HepG2 (cell line): ENCODE measurements at places on chromosomes 4 and X.

GRCh38 chr4:8181844-8182243 lies 17.2 kb upstream of the SH3TC1 start:
- no peak for DNase-seq

DNA sequence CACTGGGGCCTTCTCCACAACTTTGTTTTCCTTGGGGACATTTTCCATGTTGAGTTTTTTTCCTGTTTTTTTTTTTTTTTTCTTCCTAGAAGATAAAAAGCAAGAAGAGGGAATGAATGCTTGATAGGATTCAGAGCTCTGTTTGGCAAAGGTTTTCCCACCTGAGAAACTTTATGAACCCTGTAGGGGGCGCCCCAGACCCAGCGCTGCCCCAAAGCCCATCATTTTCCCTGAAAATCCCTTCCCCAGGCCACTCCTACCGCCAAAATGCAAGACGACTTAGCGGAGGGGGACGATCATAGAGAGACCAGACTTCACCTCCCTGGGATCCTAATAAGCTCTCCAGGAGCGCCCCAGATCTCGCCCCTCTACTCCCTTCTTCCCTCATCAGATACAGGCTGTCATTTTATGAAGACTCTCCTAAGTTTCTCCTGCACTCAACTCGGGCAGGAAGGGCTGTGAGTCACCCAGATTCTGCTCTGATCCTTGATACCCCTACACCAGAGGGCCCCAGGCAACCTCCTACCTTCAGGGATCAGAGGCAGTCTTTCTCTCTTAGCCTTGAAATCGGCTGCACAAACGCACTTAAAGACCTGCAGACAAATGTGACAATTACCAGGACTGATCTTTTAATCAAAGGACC lies 1.4 kb downstream of the BEX5 start:
- no peak for DNase-seq

DNA sequence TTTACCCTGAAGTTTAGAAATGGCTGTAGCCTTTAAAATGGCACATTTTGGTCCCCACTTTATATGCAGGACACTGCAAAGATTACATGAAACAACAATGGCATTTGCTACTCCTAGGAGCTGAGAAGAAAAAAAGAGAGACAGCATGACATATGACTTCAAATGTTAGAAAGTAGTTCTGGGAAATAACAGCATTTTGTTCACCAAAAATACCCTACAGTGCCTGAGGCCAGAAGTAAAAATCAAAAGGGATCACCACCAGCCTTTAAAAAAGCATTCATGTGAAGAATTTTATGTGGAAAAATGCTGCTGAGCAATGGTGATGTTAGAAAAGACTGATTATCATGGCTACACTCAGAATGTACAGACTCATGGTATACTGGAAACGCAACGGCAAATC lies 110.0 kb downstream of the DTHD1 start:
- no peak for DNase-seq

- DNase-seq: no peak
Measured at GRCh38 chrX:153537526-153538295, 20.3 kb downstream of the ATP2B3 start.

GRCh38 chrX:9958183-9958582 lies 9.0 kb upstream of the CLDN34 start:
- no peak for DNase-seq

DNA sequence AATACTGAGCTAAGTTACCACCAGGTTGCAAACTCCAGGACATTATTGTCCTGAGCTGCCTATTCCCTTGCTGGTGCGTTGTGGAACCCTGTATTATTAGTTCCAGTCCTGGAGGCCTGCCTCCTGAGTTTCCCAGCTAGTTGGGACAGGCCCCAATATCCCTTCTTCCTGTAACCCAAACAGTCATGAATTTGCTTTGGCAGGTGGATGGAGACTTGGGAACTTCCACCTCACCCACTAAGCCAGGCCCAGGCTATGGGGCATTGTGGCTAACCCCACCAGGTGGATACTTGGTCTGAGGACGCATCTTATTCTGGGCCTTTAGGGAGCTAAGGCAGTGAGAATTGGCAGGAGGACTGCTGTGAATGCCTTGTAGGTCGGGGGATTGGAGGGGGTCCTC lies 5.0 kb downstream of the RBM3 start:
- no peak for DNase-seq

DNA sequence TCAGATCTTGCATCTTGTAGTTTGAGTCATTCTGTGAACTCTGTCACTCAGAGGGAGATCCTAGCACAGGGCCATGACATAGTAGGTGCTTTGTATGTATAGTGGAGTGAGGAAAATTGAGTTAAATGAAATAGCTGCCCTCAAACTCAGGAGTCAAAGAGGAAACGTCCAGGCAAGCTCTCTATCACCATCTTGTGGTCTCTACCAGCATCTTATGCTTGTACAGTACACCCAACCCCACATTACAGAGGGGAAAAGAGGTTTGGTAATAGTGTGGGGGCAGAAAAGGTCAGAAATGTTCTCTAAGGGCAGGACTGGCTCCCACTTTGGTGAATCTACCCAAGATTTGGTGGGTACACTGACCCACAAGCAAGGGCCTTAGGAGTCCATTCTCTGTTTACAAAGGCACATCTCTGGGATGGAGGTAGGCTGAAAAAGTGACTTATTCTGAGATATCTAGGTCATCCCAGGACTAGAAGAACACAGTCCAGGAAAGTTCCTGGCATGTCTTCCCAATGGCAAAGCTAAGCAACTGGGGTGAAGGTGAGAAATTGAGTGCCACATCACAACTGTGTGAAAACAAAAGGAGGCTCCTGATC lies 131.8 kb downstream of the OR13H1 start:
- peak; percentile 8 for DNase-seq

DNA sequence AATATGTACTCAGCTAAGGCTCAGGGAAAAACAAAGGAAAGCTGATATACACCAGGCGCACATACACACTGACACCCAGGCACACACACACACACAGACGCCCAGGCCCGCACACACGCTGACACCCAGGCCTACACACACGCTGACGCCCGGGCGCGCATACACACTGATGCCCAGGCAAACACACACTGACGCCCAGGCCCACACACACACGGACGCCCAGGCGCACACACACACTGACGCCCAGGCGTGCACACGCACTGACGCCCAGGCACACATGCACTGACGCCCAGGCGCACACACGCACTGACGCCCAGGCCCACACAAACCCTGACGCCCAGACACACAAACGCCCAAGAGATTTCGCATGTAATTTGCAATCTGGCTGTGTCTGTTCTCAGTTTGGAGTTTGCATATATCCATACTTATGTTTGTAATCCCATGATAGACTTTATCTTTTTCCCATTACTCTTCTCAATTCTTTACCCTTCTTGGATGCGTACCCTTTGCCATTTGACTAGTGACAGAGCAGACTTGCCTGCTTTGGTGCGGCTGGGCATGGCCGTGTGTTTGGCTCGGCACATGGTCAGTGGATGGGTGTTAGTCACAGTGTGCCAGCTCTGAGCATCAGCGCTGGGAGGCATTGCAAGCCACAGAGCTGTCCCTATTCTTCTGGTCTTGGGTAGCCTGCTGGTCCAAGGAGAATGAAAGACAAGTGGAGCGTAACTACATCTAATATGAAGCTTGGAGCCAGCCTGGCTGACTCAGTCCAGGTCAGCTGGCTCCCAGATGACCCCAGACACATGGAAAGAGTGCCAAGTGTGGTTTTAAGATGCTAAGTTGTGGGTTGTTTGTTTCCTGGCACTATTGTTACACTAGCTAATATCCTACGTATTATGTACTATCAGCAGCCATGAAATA lies 632.4 kb upstream of the ZFP42 start:
- no peak for DNase-seq

DNA sequence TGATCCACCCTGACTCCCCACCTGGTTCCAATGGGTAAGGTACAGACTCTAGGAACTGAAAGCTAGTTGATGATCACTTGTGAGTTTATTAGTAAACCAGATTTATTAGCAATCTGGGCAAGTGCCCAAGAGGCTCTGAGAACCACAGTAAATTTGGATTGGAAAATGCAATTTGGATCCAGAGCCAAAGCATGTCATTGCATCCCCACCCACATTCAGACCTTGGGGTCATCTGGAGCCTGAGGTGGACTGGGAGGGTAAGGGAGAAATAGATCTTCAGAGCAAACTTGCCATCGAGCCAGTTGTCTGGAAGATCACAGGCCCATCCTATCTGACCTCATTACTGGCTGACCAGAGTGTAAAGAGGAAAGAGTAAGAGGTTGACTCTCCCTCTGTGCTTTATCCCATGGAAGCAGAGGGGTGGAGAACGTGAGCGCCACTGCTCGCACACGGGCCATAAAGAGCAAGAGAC lies 78.7 kb upstream of the RASGEF1B start:
- no peak for DNase-seq

GRCh38 chrX:118182025-118182424 lies 65.4 kb upstream of the KLHL13 start:
- DNase-seq: no peak

DNA sequence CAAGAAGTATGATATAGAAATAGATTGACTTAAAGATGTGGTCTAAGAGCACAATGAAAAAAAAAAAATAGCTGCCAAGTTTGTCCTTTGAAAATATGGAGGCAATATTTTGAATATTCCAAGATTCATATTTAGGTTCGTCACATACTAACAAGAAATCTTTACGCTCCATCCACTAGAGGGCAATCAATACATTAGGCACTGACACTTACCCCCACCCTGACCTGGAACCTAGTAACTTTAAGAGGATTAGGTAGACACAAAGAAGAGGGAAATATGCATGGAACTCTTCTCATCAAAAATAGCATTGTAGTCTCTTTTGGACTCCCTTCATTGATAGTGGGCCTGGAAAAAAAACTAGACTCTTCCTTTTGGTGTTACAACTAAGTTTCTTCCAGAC lies 1108.1 kb downstream of the PCDH19 start:
- peak; percentile 5 for DNase-seq

DNA sequence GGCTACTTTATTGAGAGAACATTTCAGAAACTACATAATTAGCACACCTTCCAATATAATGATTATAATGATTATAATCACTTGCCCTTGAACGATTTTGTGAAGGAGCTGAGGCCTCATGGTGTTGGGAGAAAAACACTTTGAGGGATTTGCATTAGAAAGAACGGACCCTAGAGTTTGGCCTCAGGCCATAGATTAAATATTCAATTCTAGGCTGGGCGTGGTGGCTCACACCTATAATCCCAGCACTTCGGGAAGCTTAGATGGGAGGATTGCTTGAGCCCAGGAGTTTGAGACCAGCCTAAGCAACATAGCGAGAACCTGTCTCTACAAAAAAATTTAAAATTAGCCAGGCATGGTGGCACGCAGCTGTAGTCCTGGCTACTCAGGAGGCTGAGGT lies 12.9 kb upstream of the PRKG2 start:
- no peak for DNase-seq

- DNase-seq: no peak
Measured at GRCh38 chr4:109355835-109356234, 53.4 kb upstream of the COL25A1 start.

DNA sequence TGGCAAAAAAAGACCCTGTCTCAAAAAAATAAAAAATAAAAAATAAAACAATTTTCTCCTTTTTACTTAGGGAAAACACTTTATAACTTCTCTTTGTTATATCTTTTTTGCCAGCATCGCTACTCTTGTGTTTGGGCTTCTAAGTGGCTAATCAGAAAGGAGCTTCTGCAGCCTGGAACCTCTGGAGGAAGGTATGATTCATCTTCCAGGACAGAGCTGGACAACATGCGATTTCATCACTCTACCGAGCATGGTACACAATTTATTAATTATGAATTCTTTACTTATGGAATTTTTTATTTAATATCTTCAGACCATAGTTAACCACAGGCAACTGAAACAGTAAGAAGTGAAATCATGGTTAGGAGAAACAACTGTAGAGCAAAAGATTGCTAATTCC lies 1254.3 kb upstream of the AGA start:
- DNase-seq: no peak

- peak; percentile 18 for DNase-seq
Measured at GRCh38 chr4:5824635-5825034, 68.3 kb downstream of the CRMP1 start.
